ENCODE measurements at places on chromosomes 3 and 15.

DNA sequence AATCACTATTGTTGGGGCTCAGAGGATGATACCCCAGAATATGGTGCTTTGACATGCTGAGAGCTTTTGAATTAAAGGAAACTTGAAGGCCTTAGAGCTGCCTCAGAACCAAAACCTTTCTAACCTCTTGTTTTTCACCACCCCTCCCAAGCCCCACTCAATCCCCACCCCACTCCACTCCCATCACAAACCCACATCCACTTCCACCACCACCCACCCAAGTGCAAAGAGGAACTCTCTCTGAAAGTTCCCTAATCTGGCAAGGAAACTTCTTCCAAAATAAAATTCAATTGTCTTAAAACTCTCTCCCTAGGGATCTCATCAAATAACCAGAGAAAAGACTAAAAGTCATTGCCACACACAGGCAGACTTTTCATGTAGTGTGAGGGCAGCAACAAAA is 301.2 kb upstream of the ARHGEF26 start:
- DNase-seq, result no peak

GRCh38 chr3:170792471-170792870 is 77.5 kb downstream of the RPL22L1 start:
- DNase-seq, result no peak

DNA sequence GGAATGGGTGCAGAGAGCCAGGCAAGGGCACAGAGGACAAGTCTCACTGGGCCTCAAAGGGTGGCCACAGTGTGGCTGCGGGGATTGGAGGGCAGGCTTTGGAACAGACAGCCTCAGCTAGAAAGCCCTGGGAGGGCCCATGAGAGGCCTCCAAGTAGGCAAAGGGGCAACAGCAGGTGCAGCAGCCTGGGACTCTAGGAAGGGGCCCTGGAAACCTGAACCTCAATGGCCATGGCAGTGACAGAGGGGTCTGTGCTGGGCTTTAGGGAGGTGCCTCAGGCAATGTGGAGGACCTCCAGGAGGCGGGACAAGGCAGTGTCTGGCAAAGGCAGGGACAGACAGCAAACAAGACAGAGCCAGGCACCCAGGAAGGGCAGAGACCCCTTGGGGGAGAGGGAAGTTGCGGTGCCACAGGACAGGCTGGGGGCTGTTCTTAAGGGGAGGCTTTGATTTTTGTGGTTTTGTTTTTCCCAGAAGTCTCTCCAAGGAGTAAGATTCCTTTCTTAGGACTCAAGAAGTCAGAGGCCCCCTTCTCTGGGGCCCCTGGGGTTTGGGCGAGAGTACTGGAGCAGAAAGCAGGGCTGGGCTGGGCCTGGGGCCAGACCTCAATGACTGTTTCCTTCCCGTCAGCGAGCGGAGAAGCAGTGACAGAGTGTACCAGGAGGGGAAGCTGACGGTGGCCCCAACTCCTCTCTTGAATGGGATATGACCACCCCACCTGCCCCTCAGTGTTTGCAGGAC is 9.7 kb downstream of the STOML1 start:
- DNase-seq, result peak; percentile 92

GRCh38 chr3:111763968-111764367 is 95.1 kb upstream of the PHLDB2 start:
- no peak for DNase-seq

- no peak for DNase-seq
These were observed 14.1 kb downstream of the XXYLT1 start for GRCh38 chr3:195256639-195257453.

DNA sequence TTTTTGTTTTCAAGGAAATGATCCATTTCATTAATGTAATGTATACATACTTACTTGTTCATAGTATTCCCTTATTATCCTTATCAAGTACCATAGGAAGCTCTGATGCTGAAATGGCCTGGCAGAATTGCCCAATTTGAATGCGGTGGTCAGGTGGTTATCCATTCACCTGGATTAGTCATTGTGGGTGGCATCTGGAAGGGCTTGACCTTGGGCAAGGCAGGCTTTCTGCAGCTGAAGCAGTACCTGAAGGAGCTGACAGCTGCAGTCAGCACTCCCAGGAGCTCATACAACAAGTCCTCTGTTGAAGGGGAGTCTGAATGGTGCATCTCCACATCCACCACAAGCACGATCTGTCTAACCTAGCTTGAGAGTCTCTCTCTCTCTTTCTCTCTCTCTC is 12.2 kb upstream of the IQCF5 start:
- DNase-seq, result no peak

- peak; percentile 99 for DNase-seq
These were observed 852 bp upstream of the BHLHE40 start for GRCh38 chr3:4978204-4978965.

- no peak for DNase-seq
These were observed 101.9 kb upstream of the GALNT15 start for GRCh38 chr3:16072420-16073110.
